ENCODE measurements at places on chromosomes 4 and X. TPM values are rescaled to one million over a fixed set of nuclear protein-coding genes. Genes with fewer than 3 reads are reported as not detected.

Gene MAOA
- total RNA-seq, result 0.54 TPM

Gene FRG1
- total RNA-seq, result 84.4 TPM

- DNase-seq, result no peak
Observed at GRCh38 chr4:178086320-178086719, 644.1 kb upstream of the AGA start.

- no peak for DNase-seq
Observed at GRCh38 chrX:72306851-72307645, 1.3 kb upstream of the CITED1 start.

DNA sequence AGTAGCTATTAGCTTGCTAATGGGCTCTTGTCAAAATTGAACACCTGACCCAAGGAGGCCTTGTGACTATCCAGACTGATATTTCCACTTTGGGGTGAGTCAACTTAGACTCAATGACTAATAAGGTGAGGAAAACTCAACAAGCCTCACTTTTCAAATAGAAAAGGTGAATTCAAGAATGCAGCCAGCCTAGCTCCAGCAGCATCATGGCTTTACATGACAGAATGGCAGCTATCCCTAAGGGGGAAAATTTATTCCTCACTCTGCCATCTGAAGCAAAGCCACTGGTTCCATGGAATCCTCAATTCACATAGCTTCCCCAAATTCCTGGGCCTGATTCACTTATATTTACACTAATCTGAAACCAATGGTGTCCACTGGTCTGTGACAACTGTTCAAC, 29.1 kb upstream of the RAB9B start:
- DNase-seq, result no peak
